ENCODE measurements at places on chromosomes 1 and 21.

GRCh38 chr21:33136847-33137502 is 67.0 kb downstream of the OLIG1 start:
- DNase-seq: no peak

GRCh38 chr1:53781654-53782053 is 42.7 kb upstream of the GLIS1 start:
- no peak for DNase-seq

- DNase-seq: no peak
Measured at GRCh38 chr1:12591267-12591938, 26.6 kb downstream of the DHRS3 start.

DNA sequence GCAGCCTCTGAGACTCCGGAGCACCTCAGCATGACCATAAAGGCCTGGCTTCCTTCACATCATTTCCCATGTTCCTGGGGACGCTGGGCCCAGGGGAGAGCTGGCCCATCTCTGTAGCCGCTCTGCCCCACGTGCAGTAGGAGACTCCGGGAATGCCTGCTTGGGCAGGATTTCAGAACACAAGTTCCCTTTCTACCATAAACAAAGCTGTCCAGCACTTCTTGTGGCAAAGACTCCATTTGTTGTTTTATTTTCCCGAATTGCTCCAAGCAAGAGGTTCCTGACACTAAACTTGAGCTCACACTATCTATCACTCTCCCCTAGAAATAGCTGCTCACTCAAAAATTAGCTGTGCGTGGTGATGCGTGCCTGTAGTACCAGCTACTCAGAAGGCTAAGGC is 21.9 kb downstream of the CHD5 start:
- DNase-seq: no peak

- no peak for DNase-seq
Measured at GRCh38 chr1:196355206-196355786, 252.9 kb downstream of the KCNT2 start.

DNA sequence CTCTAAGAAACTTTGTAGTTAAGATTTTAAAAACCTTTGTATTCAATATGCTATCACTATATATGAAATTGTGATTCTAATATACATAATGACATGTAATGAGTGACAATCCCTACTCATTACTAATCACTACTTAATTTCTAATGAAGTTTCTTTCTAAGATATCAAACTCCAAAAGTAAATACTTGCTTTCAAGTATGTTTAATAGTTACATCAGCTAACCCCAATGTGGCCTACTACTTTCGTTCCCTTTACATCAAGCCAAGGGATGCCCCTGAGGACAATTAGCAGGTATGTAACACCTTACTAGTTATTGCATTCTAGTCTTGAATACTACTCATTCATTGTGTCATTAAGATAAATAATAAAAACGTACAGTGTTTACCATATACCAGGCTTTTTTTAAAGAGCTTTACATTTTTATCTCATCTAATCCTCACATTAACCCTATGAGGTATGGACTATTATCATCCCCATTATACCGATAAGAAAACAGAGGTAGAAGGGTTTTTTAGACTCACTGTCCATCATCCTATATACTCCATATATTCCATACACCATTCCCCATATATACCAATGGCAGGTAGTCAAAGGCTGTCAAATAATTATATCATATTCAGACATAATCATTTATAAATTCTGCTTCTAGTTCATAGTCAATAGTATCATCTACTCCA is 4.2 kb downstream of the PPP1R15B start:
- no peak for DNase-seq

- DNase-seq: no peak
Measured at GRCh38 chr1:185249563-185249962, 67.5 kb downstream of the IVNS1ABP start.

GRCh38 chr1:39585933-39586332 is 9.3 kb upstream of the PABPC4 start:
- no peak for DNase-seq

- no peak for DNase-seq
Measured at GRCh38 chr1:201561195-201561564, 22.3 kb downstream of the NAV1 start.

DNA sequence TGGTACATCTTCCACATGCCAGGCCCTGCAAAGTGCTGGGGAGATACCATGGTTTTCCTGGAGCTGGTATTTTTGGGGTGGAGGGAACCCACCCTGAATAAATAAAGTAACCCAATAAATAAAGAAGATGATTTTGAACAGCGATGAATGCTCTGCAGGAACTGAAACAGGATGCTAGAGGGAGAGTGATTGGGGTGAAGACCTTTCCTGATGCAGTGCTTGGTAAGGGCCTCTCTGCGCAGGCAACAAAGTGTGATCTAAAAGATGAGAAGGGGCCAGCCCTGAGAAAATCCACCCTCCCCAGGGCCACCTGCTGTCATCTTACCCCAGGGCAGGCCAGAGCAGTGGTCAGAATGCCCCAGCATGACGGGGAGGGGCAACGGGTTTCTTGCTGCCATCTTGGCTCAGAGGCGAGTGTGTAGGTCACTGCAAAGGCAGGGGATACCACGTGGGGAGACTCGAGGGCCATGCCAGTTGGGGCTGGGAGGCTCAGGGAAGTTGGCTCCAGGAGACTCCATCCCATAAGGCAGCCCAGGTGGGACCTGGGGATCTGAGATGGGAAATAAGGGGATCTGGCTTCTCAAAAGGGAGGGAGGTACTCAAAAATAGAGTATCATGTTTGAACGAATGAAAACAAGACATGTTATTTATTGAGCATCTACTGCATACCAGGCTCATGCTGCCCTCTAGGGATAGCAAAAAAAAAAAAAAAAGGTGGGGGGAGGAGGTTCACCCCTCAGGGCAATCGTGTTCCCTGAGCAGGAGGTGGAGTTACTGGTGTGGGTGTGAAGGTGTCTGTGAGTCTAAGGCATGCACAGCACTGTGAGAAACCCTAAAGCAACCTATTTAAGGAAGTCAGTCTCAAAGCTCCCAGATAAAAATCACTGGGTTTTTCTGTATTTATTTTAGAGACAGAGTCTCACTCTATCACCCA is 2.8 kb downstream of the SRARP start:
- DNase-seq: no peak

GRCh38 chr1:216749232-216749631 is 26.0 kb upstream of the ESRRG start:
- DNase-seq: no peak

DNA sequence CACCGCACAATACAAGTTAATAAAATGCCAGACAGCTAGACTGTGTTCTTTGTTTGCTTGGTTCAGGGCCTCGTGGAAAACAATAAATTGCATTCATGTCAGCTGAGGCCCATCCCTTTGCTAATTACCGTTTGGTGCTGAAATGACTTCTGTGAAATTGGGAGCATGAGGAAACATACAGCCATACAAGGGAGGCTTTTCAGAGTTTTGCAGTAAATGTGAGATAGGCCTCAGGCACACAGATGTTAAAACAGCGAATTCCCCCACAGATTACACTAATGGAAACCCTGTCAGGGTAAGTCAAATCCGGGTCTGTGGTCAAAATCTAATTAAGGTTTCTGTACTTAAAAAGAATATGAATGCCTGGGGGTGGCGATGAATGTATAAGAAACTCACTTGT is 173.5 kb upstream of the LMO4 start:
- DNase-seq: no peak

GRCh38 chr1:224785040-224785328 is 144.5 kb upstream of the DNAH14 start:
- peak; percentile 29 for DNase-seq

GRCh38 chr1:30707412-30708360 is 15.7 kb downstream of the MATN1 start:
- DNase-seq: no peak

- DNase-seq: no peak
Measured at GRCh38 chr1:90782046-90782445, 64.9 kb upstream of the BARHL2 start.

GRCh38 chr1:223355699-223356098 is 8.3 kb downstream of the SUSD4 start:
- no peak for DNase-seq

- no peak for DNase-seq
Measured at GRCh38 chr1:11888206-11888876, 29.6 kb upstream of the NPPB start.

- DNase-seq: no peak
Measured at GRCh38 chr1:199956005-199956404, 71.5 kb upstream of the NR5A2 start.

All from GM04503 (cell line).